ENCODE measurements at places on chromosomes 5 and 9.

GRCh38 chr9:21996438-21996837 lies 1.8 kb downstream of the CDKN2B-AS1 start:
- DNase-seq, result no peak

DNA sequence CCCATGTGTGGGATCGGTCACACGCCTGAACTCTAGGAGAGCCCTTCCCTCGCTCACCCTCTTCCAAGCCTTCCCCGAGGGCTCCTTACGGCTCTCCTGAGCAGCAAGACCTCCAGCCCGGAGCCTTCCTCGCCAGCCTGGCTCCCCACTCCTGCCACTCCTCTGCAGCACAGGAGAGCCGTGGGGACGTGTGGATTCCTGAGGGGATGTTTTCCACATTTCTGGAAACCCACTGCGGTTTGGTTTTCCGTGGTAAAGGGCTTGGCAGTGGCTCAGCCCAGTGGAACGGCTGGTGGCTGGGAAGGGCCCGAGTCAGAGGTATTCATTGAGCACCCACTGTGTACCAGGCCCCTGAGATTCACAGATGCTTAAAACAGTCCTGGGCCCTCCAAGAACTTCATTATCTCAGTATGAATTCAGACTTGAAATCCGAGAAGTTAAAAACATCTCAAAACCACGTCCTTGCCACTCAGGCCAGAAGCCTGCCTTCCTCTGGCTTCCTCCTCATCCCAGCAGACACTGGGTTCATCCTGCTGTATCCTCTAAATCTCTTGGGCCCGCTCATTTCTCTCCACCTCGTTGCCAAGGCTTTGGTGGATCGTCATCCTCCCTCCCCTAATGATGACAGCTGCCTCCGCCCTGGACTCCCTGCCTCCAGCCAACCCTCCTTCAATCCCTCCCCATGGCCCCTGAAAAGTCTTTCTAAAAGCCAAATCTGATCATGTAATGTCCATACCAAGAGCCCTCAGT lies 109.6 kb downstream of the FGF18 start:
- DNase-seq, result no peak

DNA sequence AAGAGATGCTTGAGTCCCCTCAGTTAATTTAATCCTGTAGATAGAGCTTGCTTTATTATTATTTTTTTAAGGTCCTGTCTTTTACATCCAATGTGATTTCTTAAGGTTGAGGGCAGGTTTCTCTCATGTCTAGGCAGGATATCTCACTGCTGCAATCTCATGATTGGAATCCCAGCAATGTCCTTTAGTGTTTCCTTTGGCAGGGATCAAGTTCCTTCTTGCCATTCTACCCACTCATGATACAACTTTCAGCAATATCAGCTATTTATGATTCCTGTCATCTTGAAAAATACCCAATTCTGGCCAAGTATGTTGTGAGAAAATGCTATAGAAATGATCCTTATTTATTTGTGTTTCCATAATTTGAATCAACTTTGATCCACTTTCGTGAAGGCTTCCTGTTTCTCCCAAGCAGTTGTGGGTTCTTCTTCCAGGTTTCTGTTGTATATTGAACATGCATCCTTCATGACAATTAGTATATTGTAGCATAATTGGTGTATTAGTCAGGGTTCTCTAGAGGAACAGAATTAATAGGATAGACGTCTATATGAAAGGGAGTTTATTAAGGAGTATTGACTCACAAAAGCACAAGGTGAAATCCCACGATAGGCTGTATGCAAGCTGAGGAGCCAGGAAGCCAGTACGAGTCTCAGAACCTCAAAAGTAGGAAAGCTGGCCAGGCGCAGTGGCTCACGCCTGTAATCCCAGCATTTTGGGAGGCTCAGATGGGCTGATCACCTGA lies 18.4 kb upstream of the VPS13A start:
- DNase-seq, result no peak

DNA sequence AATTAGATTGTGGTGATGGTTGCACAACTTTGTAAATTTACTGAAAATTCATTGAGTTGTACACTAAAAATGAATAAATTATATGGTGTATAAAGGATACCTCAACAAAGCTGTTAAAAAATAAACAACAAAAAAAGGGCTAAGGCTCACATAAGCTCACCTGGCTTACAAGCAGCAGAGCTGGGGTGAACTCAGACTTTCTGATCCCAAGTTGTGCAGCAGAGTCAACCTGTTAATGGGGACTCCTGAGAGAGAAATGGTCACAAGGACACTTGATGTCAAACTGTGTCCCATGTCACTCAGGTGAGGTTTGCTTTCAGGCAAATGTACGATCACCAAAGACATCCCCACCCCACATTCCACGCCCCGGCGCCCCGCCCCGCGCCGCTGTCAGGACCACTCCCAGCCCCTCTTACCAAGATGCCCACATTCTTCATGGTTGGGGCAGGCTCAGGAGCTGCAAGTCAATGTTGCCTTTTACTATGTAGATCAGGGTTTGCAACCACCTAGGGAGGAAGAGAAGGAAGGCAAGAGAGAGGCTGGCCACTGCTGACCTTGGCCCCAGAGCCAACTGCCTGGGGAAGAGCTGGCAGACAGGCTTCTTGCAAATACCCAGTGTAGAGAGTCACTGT lies 22.4 kb upstream of the SLC36A1 start:
- no peak for DNase-seq

GRCh38 chr5:154109416-154110106 lies 70.8 kb downstream of the MFAP3 start:
- no peak for DNase-seq

DNA sequence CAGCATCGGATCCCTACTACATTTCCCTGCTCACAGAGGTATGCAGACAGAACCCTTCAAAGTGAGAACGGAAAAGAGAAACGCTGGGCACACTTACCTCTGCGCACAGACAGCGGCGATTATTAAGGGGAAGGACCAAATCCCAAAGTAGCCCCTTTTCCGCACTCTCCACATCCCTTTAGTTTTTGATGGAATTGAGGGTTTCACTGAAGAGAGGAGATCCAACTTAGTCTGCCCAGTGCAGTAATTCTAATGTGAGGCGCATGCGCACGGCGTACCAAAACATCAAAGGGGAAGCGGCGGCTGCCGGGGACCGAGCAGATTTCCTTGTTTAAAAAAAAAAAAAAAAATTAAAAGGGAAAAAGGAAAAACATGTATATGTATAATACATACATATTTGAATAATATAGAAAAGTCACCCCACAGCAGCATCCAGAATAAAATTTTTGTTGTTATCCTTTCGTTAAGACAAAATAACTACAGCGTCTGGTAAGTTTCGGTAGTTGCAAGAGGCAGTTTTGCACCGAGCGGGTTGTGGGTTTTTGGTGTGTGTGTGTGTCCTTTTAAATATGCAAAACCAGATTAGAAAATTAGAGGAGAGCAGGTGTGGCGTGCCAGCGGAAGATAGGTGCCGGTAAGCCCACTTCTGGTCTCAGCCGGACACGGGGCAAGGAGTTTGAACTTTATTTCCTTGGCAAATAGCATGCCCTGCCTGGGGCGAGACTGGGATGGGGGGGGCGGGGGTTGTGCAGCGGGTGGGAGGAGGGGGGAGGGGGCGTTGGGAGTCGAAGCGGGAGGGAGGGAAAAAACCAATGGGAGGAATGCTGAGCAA lies at the start of gene GABRB2:
GABRB2 (minus strand) TSS at position 256 of the 832 bp plus-strand sequence; CDS start at position 174, 82 bp downstream.
- DNase-seq, result no peak

GRCh38 chr5:143025376-143025775 lies 255.2 kb downstream of the ARHGAP26 start:
- no peak for DNase-seq

GRCh38 chr9:115413766-115414382 lies 295.9 kb upstream of the TNC start:
- no peak for DNase-seq

DNA sequence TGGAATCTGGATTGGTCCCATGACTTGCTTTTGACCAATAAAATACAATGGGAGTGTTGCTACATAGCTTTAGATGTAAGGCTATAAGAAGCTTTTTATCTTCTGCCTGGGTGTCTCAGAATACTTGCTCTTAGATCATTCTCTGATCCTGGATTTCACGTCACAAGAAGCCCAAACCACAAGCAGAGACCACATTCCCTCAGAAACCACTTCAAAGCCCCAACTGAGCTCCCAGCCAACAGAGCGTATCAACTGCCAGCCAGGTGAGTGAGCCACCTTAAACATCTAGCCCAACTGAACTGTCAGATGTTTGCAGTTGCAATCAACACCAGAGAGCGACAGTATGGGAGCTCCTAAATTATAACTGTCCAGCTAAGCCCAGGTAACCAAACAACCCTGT lies 687.1 kb downstream of the TLE1 start:
- DNase-seq, result no peak

DNA sequence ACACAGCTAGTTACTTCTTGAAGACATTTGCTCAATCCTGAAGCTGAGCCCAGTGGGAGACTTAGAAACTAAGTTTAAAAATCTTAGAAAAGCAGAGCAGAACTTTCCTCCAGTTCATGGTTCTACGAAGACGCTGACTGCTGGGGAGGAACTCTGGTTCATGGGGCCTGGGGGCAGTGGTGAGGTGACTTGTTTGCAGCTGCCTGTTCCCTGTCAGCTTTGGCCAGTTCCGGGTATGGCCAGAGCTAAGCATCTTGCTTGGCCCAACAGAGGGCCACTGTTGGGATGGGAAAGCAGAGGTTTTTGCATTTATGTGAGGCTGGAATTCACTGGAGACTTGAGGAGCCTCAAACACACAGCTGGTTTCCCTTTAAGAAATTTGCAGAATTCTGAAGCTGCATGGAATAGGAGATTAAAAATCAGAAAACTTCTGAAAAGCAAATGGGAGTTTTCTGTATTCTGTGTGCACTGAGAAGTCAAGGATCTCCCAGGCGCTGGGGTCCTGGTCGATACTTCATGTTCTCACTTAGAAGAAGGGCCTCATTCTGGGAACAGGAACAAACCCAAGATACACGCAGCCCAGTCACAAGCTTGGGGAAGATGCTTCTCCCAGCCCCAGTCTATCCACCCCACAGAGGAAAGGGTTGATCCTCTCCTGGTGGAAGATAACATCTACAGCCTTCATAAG lies 10.6 kb upstream of the HMHB1 start:
- no peak for DNase-seq

DNA sequence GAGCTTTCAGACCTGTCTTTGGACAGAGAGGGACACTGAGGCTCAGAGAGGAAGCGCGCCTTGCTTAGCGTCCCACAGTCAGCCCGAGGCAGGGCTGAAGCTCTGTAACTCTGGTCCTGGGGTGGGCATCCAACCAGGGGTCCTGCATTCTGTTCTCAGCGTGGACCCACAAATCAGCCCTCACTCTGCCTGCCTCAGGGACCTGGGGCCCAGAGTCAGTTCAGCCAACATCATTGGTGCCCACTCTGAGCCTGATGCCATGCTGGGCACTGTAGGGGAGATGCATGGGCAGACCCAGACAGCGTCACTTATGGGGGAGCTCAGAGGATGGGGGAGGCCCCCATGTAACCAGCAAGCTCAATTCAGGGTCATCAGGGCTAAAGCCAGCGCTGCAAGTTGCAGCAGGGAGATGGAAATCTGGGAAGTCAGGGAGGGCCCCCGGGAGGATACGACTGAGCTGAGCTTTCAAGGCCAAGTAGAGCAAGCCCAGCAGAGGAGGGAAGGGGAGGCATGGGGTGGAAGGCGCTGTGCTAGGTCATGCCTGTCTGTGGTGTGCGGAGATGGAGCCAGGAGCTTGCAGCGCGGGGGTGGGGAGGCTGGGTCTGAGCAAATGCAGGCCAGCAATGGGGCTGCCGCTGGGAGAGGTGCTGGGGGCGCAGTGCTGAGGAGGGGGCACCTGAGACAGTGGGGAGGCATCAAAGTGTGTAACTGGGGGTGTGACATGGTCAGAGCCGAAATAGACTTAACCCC lies 21.1 kb downstream of the CORO2A start:
- DNase-seq, result no peak

DNA sequence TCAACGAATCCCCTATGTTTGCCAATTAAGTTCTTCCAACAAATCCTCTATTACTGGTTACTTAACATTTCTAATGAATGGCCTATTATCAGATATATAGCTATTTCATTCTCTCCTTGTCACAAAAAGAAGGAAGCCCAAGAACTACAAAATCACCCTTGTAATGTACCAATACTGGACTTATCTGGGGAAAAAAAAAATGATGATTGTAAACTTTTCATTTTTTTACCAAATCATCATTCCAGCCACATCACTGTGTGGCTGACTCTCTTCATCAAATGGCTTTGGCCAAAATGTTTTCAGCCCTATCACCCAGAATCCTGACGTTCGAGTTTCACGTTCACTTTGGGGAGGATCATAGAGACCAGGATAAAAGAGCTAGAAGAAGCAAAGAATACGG lies 216.7 kb downstream of the ACTL7B start:
- no peak for DNase-seq

- DNase-seq, result no peak
Measured at GRCh38 chr5:102603670-102604069, 104.9 kb upstream of the SLCO6A1 start.

- DNase-seq, result no peak
Measured at GRCh38 chr5:115594128-115595047, 7.9 kb downstream of the TICAM2 start.

DNA sequence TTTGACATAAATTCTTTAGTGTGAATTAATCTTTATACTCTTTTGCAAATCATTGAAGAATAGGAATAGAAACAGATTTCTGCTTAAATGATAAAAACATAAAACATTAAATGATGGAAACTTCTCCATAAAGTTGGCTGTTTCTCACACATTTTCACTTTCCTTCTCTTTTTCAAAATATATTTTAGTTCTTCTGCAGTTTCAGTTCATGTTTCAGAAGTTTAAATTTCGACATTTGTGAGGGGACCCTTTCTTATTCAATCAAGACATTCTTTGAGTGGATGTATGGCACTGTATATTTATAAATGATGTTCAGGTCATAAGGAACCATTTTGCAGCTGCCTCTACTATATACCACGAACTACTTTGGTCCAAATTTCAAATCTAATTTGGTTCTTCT lies 34.6 kb downstream of the TNFAIP8 start:
- DNase-seq, result no peak

GRCh38 chr5:79151942-79152671 lies 40.5 kb downstream of the BHMT start:
- DNase-seq, result no peak

DNA sequence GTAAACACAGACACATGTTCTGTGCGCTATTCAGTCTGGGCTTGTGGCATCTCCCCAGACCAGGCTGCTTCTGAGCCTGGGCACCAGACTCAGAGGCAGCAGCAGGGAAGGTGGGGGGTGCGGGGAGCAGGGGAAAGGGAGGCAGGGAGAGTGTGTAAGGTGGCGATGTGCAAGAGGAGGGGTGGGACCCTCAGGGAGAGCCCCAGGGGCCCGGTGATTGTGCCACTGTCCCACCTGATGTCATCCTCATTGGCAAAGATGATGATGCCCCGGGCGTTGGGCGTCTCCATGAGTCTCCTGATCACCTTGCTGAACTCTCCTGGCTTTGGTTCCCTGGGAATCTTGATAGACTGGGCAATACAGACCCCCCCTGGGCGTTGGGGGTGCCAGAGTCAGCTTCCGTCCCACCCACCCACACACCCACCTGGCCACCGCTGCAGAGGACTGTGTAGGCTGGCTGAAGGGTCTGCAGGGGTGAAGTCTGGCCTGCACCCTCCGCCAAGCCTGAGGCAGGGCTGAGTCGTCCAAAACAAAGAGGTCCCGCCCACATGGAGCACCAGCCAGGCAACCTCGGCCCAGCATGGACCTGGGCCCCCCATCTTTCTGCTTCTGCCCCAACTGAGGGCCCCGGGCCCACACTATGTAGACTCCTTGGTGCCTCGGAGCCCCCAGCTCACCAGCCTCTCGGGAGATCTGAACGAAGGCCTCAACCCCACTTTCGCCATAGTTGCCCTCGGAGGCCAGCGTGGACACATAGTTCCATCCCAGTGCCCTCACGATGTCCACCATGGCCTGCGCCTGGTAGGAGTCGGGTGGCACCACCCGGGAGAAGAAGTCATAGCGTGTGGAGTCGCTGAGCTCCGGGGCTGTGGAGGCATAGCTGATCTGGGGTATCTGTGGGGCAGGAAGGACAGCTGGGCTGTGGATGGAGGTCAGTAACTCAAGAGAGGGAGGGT lies 3.7 kb downstream of the GRM6 start:
- no peak for DNase-seq

GRCh38 chr5:106974272-106974671 lies 696.5 kb downstream of the EFNA5 start:
- DNase-seq, result no peak
